Lung (tissue), 17 donors: ENCODE measurements at places on chromosomes 12 and 14. TPM values are rescaled to one million over a fixed set of nuclear protein-coding genes. Genes with fewer than 3 reads are reported as not detected.

DNA sequence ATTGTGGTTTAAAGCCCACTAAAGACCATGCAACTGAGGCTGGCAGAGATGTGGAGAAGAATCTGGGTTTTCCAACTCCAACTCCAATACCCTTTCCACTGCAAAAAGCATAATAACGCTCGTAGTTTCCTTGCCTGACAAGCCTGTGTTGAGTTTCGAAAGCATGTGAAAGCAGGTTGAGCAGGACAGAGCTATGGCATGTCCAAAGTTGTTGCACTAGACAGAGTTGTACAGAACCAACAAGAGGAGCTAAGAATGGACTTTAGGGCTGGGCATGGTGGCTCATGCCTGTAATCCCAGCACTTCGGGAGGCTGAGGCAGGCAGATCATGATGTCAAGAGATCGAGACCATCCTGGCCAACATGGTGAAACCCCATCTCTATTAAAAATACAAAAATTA, 572.0 kb upstream of the TBX3 start:
- peaks cover 13% of the 10 kb centered on the region for H3K4me1 ChIP-seq
- DNase-seq: no peak
- no peak overlapping the region for H3K4me3 ChIP-seq
- H3K27ac ChIP-seq: no peak overlapping the region
- H3K27me3 ChIP-seq: peaks cover 4% of the 10 kb centered on the region

GRCh38 chr14:26320886-26321285, 276.9 kb downstream of the NOVA1 start:
- H3K4me1 ChIP-seq: no peaks in the 10 kb centered on the region
- no peaks in the 10 kb centered on the region for H3K36me3 ChIP-seq
- H3K27ac ChIP-seq: no peak overlapping the region
- no peaks in the 10 kb centered on the region for H3K27me3 ChIP-seq

GRCh38 chr12:109738878-109739665, 25.4 kb downstream of the FAM222A start:
- no peaks in the 10 kb centered on the region for H3K36me3 ChIP-seq
- peaks cover 8% of the 10 kb centered on the region for H3K4me1 ChIP-seq
- H3K27ac ChIP-seq: peak overlapping the region; percentile 23
- DNase-seq: peak; percentile 5
- H3K27me3 ChIP-seq: no peaks in the 10 kb centered on the region

DNA sequence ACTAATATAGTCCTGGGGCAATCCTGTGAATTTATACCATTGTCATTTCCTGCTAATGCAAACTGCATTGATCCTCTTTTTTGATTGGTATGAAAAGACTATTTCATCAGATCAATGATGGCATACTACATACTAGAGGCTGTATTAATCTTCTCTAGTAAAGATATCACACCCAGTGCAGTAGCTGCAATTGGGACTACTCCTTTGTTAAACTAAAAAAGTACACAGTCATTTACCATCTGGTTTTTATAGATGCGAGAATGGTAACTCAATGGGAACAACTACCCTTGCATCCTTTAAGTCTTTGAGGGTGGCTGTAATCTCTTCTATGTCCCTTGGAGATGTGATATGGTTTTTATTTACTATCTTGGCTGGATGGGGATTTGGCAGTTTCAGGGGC, 80.2 kb upstream of the STK38L start:
- no peak overlapping the region for H3K27ac ChIP-seq
- no peaks in the 10 kb centered on the region for H3K27me3 ChIP-seq
- no peaks in the 10 kb centered on the region for H3K36me3 ChIP-seq
- no peak for DNase-seq
- no peaks in the 10 kb centered on the region for H3K4me1 ChIP-seq
- H3K4me3 ChIP-seq: no peak overlapping the region

DNA sequence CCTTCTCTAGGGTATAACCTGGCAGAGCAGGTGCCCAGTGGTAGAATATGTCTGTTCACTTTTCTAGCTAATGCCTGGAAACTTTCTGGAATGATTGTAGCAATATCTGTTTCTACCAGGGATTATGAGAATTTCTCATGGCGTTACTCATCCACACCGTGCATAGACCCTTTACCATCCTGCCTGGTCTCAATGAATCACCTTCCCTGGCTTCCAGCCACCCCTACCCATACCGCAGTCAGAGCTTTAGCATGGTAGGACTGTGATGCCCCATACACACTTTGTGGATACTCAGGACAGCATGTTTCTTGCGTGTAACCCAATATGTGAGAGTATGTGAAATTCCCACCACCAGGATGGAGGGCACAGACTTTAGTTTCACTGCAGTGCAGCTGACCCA, 45.4 kb downstream of the TUNAR start:
- no peak overlapping the region for H3K27ac ChIP-seq
- no peak overlapping the region for H3K4me3 ChIP-seq
- no peak for DNase-seq
- no peaks in the 10 kb centered on the region for H3K36me3 ChIP-seq
- no peaks in the 10 kb centered on the region for H3K27me3 ChIP-seq
- H3K4me1 ChIP-seq: no peaks in the 10 kb centered on the region

- DNase-seq: no peak
- no peaks in the 10 kb centered on the region for H3K36me3 ChIP-seq
- peaks cover 1% of the 10 kb centered on the region for H3K4me1 ChIP-seq
- H3K4me3 ChIP-seq: no peak overlapping the region
- H3K27ac ChIP-seq: no peak overlapping the region
- H3K27me3 ChIP-seq: no peaks in the 10 kb centered on the region
Observed at GRCh38 chr14:101714394-101714793, 47.1 kb upstream of the PPP2R5C start.

DNA sequence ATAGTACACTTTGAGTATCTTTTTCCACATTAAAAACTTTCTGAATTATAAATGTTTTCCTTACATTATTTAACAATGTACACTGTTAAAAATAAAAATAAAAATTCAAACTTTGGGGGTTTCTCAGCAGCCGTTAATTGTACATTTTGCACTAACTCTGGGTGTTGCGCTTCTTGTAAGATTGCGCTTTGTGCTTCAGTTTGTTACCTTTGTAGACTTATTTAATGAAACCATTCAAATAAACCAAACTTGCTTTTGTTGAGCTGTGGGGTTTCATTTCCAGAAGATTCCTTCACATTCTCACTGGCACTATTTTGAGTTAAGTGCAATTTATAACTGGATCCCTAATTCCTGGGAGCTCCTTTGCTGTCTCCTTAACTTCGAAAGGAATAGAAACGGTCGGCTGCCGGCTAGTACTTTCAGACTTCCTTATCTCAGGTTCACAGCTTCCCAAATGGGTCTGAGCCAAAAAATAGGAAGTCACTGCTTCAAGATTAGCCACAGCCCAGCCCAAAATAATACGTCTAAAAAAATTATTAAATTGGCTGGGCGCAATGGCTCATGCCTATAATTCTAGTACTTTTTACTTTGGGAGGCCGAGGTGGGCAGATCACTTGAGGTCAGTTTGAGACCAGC, 38.2 kb downstream of the RAD52 start:
- peaks cover 55% of the 10 kb centered on the region for H3K36me3 ChIP-seq
- H3K4me1 ChIP-seq: no peaks in the 10 kb centered on the region
- H3K27me3 ChIP-seq: no peaks in the 10 kb centered on the region
- no peak for DNase-seq
- H3K4me3 ChIP-seq: no peak overlapping the region
- H3K27ac ChIP-seq: no peak overlapping the region

GRCh38 chr12:18066666-18067065, 23.3 kb downstream of the RERGL start:
- H3K27ac ChIP-seq: no peak overlapping the region
- H3K4me3 ChIP-seq: no peak overlapping the region
- no peaks in the 10 kb centered on the region for H3K36me3 ChIP-seq

DNA sequence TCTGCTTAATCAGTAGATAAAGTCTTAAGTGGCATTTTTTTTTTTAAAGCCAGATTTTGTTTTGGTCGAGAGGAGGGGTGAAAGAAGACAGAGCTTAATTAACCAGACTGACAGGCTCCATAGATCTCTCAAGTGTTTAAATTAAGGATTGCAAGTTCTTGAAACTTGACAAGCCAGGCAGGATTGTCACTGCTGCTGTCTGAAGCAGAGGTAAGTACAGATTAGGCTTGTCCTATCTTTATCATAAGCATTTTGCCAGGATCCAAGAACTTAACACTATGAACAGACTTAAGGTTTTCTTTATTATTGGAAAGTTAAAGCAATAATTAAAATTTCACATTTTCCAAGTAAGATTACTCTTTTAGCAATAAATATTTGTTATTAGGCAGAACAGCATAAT, 179.6 kb upstream of the LMO3 start:
- H3K36me3 ChIP-seq: no peaks in the 10 kb centered on the region
- no peak overlapping the region for H3K27ac ChIP-seq
- no peaks in the 10 kb centered on the region for H3K27me3 ChIP-seq
- H3K4me3 ChIP-seq: no peak overlapping the region
- DNase-seq: no peak

DNA sequence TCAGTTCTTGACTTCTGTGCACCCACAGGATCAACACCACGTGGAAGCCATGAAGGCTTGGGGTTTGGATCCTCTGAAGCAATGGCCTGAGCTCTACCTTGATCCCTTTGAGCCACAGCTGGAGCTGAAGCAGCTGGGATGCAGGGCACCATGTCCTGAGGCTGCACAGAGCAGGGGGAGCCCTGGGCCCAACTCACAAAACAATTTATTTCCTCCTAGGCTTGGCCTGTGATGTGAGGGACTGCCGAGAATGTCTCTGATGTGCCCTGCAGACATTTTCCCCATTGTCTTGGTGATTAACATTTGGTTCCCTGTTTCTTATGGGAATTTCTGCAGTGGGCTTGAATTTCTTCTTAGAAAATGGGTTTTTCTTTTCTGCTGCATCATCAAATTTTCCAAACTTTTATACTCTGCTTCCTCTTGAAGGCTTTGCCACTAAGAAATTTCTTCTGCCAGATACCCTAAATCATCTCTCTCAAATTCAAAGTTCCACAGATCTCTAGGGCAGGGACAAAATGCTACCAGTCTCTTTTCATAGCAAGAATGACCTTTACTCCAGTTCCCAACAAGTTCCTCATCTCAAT, 288.2 kb downstream of the CCDC59 start:
- H3K27me3 ChIP-seq: no peaks in the 10 kb centered on the region
- H3K36me3 ChIP-seq: no peaks in the 10 kb centered on the region

DNA sequence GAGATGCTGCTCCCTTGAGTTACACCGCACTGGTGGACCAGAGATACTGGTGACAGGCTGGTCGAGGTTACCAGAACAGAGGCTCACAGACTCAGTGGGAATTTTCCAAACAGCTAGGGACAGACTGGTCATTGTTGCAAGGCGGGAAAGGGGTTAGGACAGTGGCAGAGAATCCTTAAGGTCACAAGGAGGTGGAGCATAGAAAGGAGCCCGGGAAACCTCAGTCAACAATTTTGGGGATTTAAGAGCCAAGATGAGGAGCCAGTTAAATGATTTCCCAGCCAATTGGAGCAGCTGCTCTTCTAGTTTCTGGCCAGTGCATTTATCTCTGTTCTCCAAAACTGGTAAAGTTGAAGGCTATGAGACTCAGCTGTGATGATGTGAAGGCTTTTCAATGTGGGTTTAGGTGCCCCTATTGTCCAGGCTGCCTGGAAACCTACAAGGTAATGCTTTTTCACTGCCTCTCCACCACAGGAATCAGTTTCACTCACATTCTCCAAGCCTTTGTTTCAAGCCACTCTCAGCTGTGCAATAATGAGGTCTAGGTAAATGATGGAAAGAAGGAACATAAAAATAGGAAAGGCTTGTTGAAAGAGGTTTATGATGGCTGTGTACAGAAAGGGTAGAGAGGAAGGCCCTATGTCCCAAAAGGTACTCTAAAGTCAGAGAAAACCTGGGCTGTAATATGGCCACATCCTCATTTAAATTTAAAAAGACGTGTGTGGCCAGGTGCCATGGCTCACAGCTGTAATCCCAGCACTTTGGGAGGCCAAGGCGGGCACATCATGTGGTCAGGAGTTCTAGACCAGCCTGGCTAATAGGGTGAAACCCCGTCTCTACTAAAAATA, 7.0 kb upstream of the TNS2 start:
- DNase-seq: no peak
- H3K4me3 ChIP-seq: no peak overlapping the region
- peaks cover 23% of the 10 kb centered on the region for H3K36me3 ChIP-seq
- peaks cover 8% of the 10 kb centered on the region for H3K4me1 ChIP-seq

GRCh38 chr12:123270214-123271000, 1.2 kb downstream of the CDK2AP1 start:
- no peaks in the 10 kb centered on the region for H3K27me3 ChIP-seq
- peak overlapping the region; percentile 73 for H3K4me3 ChIP-seq
- DNase-seq: peak; percentile 50
- peak overlapping the region; percentile 71 for H3K27ac ChIP-seq

- no peak overlapping the region for H3K27ac ChIP-seq
- H3K36me3 ChIP-seq: no peaks in the 10 kb centered on the region
- H3K27me3 ChIP-seq: peaks cover 10% of the 10 kb centered on the region
- peak overlapping the region; percentile 10 for H3K4me3 ChIP-seq
- H3K4me1 ChIP-seq: peaks cover 19% of the 10 kb centered on the region
Observed at GRCh38 chr14:70186900-70187451, 1.8 kb downstream of the SLC8A3 start.

- H3K27me3 ChIP-seq: peaks cover 2% of the 10 kb centered on the region
- no peaks in the 10 kb centered on the region for H3K36me3 ChIP-seq
- DNase-seq: no peak
Observed at GRCh38 chr12:117680312-117680711, 288.5 kb downstream of the KSR2 start.

DNA sequence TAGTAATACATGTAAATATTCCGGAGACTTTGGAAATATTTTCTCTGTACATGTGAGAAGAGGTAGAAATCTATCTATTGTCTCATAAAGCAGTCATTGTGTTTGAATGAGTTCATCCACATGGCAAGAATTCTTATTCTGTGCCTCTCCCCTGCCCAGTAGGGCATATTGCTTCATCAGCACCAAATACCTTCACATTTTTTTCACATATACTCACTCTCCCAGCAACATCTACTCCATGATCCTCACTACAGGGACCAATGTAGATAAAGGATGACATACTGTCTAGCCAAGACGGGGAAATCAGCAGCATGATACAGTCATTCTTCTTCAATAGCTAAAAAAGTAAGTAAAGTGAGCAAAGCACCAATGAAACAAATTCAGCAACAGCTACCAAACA, 1.3 kb upstream of the TAS2R14 start:
- no peaks in the 10 kb centered on the region for H3K4me1 ChIP-seq
- no peaks in the 10 kb centered on the region for H3K36me3 ChIP-seq
- DNase-seq: no peak
- no peak overlapping the region for H3K4me3 ChIP-seq

GRCh38 chr14:24634158-24634557, at the start of gene GZMB:
TSS of gene GZMB (minus strand) at chr14:24634190. CDS start at chr14:24634160, 30 bp downstream.
- H3K36me3 ChIP-seq: no peaks in the 10 kb centered on the region
- H3K4me3 ChIP-seq: no peak within 1 kb of the TSS
- H3K27me3 ChIP-seq: no peaks in the 10 kb centered on the region

GRCh38 chr12:49680075-49680474, 27.1 kb downstream of the FMNL3 start:
- H3K27ac ChIP-seq: no peak overlapping the region
- H3K4me1 ChIP-seq: peaks cover 12% of the 10 kb centered on the region
- H3K27me3 ChIP-seq: no peaks in the 10 kb centered on the region
- H3K4me3 ChIP-seq: no peak overlapping the region

The CLECL1 gene
- total RNA-seq: 0.74 TPM

The SLC39A2 gene
- total RNA-seq: not detected

The OAS2 gene
- 25.9 TPM for total RNA-seq

The EID3 gene
- 16.6 TPM for total RNA-seq

The RAB21 gene
- 58.5 TPM for total RNA-seq

The CNTN1 gene
- 47.6 TPM for total RNA-seq

The CMA1 gene
- total RNA-seq: 0.34 TPM

The TAS2R50 gene
- 1.8 TPM for total RNA-seq

The FRMD6 gene
- 27.2 TPM for total RNA-seq

The SERPINA10 gene
- not detected for total RNA-seq

The RERGL gene
- 1.4 TPM for total RNA-seq

The APOF gene
- total RNA-seq: 0.12 TPM

The YY1 gene
- total RNA-seq: 62.9 TPM

The KRT7 gene
- total RNA-seq: 1,411 TPM

The A2M gene
- total RNA-seq: 1,082 TPM

The TRPV4 gene
- total RNA-seq: 6.5 TPM
